ENCODE measurements at places on chromosomes 16 and 17.

- no peak for DNase-seq
Measured at GRCh38 chr17:50021681-50022370, 26.8 kb upstream of the DLX3 start.

DNA sequence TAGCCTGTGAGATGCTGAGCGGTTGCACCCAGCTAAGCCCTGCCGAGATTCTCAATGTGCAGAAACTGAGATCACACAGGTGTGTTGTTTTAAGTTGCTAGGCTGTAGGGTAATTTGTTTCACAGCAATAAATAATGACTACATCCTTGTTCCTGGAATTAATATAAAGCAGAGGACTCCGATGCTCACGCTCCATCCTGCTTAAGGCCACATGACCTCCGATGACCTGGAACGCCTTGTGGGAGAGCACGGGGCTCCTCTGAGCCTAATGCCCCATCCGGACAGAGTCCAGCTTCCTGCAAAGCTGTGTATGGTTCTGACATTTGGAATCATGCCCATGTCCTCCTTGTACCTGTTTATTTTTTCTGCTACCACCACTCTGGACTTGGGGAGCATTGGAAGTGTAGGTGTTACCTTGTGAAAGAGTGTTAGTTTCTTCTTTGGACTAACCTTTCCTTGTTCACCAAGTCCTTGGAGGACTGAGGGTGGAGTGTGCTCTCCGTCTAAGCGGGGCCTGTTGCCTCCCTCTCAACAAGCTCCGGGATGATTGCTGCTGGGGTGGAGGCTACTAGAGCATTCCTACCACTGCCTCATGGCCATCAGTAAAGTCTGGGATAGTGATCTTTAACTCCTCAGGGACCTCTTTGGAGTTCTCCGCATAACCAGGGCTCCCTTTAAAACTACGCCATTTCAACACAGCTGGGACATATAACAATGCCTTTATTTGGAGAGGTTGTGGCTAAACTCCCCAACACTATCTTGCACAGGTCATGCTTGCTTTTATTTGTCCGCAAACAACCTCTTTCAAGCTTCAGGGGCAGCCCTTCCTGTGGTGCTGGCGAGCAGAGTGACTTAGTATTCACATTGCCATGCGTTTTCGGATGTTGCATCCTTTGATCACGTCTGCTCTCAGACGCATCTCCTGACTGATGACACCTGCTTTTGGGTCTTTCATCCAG, 125.4 kb downstream of the IRX3 start:
- no peak for DNase-seq

DNA sequence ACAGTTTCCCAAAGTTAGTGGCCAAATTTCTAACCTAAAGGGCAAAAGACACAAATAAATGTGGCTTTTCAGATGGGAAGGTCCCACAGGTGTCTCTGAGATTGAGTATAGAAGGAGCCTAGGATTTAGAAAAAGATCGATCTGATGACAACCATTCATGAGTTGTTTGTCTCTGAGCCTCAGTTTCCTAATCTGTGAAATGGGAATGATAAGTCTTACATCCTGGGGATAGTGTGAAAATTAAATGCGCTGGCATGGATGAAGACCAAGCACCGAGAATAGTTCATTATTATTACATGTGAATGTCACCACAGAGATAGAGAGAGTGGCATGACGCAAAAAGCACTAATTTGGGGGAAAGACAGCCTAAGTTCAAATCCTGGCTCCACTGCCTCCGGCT, 7.2 kb downstream of the CDH5 start:
- no peak for DNase-seq

DNA sequence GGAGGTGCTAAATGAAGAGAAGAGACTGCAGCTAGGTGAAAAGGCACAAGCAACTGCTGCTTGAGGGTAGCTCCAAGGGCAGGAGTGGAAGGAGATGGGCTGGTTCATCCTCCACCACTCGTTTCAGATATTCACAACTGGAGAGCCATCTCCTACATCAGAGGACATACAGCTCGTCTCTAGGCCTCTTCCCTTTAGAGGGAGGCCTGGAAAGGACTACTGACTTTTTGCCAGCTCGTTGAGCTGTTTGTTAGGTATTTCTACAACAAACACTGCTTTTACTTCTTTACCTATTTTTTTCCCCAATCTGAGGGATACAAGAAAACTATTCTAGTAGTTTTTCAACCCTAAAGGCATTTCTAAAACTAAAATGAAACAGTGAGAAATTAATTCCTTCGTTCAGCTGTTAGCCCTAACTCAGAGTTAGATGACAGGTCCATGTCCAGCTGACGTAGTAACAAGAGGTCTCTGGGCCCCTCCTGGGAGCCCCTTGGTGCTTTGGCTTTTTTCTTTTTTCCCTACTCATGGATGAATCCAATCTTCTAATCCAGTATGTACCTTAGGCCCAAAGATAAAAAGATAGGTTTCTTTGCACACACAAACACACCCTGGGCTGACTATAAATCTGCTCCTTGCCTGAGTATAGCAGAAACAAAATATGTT, 47.8 kb upstream of the TBX2 start:
- DNase-seq, result no peak

DNA sequence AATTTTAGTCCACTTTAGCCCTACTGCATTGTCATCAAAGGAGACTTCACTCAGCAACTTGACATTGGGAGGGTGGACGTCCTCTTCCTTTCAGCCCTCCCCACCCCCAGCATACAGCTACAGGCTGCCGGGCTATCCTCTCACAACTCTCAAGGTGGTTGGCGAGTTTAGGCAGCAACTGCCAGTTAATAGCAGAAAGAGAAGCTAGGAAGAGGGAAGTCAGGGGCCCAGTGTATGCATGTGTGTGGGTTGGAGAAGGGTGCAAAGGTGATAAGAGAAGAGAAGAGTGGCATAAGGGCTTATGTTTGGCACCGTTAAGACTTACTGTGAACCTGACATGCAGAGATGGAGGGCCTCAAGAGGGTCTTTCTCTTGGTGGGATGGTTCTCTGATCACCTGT, 31.8 kb downstream of the CCL4 start:
- no peak for DNase-seq

GRCh38 chr17:74815550-74816370, 39.6 kb upstream of the NAT9 start:
- no peak for DNase-seq

- DNase-seq, result no peak
Measured at GRCh38 chr17:14150619-14151018, 81.3 kb downstream of the COX10 start.

- DNase-seq, result no peak
Measured at GRCh38 chr16:11413907-11414595, 68.8 kb downstream of the RMI2 start.

- no peak for DNase-seq
Measured at GRCh38 chr17:73719588-73720071, 75.4 kb upstream of the SDK2 start.

- no peak for DNase-seq
Measured at GRCh38 chr17:64200080-64201032, 62.7 kb downstream of the TEX2 start.

DNA sequence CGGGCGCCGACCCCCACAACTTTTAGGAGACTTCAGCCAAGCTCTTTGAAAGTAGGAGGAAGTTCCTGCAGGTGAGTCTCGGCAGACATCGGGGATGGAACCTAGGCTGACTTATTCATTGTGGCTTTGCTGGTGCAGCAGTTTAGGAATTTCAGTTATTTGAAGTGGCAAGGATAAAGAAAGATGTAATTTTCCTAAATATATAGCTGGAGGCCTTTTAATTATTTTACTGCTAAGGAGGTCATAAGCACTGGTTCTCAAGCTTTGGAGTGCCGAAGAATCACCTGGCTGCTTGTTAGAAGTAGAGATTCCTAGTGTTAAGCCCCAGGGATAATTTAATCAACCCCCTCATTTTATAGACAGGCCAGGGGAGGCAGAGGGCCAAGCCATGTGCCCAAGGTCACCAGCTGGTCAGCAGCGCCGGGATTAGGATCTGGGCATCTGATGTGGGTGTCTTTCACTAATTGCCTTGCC, 28.9 kb upstream of the BCAR1 start:
- DNase-seq, result no peak

DNA sequence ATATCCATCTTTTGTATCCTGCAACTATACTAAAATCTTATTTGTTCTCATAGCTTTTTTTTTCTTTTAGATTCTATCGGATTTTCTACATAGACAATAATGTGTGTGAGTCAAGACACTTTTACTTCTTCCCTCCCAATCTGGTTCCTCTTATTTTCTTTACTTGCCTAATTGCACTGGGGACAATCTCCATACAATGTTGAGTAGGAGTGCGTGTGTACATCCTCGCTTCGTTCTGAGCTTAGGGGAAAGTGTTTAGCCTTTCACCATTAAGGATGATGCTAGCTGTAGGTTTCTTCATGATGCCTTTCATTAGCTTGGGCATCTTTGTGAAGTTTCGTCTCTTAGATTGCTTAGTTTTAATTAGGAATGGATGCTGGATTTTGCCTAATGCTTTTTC, 2.9 kb downstream of the SPATA32 start:
- DNase-seq, result no peak

DNA sequence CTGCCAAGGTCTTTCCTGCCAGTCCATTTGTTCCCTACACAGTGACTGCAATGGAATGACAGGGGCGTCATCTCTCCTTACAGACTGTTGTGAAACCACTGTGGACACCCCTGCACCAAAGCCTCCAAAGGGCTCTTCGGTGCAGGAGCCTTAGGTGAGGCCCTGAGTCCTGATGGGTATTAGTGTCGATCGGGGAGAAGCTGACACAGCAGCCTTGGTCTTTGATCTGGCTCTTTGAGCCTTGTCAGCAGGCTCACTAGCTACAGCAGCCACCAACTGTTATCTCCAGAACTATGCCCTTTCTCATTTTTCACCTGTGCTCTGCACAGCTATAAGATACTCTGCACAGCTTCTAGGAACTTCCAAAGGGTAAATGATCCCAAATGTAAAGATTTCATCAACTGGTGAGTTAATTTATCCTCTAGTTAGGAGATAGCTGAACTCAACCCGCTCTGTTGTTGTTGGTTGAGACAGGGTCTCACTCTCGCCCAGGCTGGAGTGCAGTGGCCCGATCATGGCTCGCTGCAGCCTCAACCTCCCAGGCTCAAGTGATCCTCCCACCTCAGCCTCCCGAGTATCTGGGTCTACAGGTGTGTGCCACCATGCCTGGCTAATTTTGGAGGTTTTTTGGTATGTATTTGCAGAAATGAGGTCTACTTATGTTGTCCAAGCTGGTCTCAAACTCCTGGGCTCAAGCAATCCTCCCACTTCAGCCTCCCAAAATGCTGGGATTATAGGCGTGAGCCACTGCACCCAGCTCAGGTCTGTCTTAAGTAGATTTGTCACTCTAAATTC, 19.7 kb downstream of the G6PC1 start:
- no peak for DNase-seq

GRCh38 chr17:21298983-21299519, 14.5 kb downstream of the MAP2K3 start:
- no peak for DNase-seq

GRCh38 chr16:65786916-65787315, 579.6 kb upstream of the CDH5 start:
- DNase-seq, result no peak

DNA sequence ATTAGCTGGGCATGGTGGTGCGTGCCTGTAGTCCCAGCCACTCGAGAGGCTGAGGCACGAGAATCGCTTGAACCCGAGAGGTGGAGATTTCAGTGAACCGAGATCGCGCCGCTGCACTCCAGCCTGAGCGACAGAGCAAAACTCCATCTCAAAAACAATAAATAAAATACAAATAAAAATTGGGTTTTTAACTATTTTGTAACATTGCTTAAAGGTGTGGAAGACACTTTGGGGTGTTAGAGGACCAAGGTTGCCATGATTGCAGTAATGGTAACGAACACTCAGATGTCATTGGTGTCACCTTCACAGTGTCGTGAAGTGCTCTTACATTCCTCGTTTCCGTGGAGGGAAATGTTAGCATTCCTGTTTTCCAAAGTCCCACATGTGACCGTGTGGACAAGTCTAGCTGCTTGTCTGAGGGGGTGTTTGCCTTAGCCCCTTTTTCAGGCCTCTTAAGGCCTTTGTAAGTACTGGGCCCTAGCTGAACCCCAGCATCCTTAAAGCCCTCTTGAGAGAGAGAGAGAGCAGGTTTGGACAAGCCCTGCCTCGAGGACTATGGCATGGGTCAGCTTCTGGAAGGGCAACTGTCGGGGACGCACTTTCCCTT, 8.6 kb downstream of the C16orf96 start:
- no peak for DNase-seq

DNA sequence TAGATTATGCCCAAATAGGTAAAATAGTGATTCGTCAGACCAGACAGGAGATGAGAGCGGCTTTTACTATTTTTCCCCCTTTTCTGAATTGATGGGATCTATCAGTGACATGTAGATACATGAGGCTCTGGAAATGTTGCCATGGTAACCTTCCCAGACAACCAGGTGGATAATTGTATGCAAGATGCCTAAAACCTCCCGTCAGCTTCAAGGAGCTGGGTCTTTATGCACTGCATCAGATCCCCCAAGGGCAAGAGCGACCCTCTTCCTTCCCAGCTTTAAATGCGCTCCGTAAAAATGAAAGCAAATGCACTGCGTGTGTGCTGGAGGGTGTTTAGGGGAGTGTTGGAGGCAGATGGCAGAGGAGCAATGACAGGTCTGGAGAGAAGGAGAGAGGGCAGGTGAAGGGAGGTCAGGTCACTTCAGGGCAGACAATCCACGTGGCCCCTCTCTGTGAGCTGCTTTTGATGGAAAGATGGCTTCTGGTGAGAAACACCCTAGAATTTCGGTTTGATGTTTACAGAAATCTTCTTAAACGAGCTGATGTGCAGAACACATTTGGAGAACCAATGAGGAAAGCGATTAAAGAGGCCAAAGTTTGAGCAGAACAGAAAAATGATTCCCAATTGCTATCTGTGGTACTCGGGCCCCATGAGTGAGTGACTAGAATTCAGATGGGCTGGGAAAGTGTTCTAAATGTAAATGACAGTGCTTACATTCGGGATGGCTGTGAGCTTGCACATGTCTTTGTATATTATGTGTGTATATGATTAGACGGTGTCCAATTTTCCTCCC, 461.7 kb upstream of the HSBP1 start:
- no peak for DNase-seq

DNA sequence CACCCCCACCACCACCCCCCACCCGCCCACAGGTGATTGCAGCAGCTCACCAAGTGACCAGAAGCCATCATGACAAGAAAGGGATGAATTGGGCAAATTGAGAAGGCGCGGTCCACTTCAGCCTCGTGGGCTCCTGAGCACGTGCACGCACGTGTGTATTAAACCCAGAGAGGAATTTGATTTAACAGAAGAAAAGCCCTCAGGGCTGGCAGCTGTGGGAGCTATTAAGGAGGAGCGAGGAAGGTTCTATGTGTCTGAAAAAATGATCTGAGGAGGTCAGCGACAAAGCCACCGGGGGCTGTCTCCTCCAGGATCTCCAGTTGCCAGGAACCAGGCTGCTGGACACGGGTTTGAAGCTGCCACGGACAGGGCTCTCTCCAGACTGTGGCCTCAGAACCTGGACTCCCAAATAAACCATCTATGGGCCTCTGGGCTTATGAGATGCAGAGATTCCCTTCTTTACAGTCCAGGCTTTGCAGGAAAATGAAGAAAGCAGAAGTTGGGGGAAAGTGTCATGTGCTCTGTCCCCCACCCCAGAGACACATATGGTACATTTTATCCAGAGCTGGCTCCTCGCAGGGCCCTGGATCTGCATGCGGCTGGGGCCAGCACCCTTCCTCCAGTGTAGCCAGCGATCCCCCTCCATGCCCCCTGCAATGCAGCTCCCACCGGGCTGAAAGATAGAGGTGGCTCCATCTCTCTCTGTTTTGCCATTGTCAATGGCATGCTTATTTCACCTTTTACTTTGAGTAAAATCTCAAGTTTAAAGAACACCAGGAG, 219.7 kb upstream of the RPL38 start:
- no peak for DNase-seq

GRCh38 chr17:83144421-83145357, 65.3 kb downstream of the METRNL start:
- DNase-seq, result no peak

All from activated CD8-positive, alpha-beta memory T cell treated with anti-CD3 and anti-CD28 coated beads for 1 hour (primary cell).